ENCODE measurements at places on chromosomes 6 and 20. TPM values are rescaled to one million over a fixed set of nuclear protein-coding genes. Genes with fewer than 3 reads are reported as not detected.

DNA sequence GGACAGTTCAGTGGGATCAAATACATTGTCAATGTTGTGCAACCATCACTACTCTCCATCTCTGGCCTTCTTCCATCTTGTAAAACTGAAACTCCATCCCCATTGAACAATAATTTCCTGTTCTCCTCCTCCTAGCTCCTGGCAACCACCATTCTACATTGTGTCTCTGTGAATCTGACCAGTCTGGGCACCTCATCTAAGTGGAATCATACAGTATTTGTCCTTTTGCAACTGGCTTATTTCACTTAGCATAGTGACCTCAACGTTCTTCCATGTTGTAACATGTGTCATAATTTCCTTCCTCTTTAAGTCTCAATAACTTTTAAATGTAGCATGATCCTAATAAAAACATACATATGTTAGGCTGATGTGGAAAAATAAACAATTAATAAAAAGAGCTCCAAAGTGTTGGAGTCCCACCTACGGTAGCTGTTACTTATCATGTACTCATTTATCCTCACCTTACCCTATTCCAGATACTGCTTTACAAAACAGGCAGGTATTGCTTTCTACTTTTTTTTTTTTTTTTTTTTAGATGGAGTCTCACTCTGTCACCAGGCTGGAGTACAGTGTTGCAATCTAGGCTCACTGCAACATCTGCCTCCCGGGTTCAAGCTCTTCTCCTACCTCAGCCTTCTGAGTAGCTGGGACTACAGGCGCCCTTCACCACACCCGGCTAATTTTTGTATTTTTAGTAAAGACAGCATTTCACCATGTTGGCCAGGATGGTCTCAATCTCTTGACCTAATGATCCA lies 91.9 kb downstream of the TNFAIP3 start:
- no peak for DNase-seq

DNA sequence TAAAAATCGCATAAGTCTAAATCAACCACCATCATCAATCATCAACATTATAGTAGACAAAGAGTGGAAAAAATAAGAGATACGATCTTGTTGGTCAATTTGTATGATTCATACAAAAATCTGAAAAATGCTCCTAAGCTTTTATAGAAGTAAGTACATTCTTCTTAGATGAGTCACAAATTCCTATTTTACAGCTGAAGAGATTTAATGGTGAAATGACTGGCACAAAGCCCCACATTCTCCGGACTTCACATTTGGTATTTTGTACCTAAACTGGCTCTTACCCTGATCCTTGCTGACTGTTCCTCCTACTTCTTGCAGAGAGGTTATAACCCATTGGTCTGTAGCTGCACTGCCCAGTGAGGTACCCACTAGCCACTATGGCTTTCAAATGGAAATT lies 29.9 kb upstream of the PREP start:
- peak; percentile 70 for DNase-seq

GRCh38 chr6:44335631-44336030 lies 6.8 kb upstream of the SPATS1 start:
- DNase-seq = no peak

- no peak for DNase-seq
Measured at GRCh38 chr6:152087096-152087495, 279.6 kb downstream of the ESR1 start.

DNA sequence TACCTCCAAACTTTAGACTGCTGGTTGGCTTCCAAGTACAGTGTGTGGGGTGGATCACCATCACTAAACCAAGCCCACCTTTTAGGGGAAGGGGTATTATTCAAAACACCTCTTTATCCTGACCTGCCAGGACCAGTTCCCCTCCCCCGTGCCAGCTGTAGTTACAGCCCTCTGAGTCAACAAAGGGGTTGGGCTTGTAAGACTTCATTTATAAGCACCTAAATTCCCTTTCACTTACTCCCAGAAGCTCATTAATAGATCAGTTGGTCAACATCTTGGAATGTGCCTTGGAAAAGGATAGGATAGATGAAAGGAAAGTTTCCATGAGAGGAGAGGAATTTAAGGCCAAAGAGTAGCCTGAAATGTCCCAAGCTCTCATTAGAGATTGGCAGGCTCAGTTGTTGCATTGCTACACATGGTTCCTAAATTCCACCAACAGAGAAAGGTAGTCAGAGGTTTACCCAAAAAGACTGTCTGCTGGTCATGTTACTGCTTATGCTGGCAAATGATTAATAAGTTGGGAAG lies 59.2 kb downstream of the TNFAIP3 start:
- no peak for DNase-seq

DNA sequence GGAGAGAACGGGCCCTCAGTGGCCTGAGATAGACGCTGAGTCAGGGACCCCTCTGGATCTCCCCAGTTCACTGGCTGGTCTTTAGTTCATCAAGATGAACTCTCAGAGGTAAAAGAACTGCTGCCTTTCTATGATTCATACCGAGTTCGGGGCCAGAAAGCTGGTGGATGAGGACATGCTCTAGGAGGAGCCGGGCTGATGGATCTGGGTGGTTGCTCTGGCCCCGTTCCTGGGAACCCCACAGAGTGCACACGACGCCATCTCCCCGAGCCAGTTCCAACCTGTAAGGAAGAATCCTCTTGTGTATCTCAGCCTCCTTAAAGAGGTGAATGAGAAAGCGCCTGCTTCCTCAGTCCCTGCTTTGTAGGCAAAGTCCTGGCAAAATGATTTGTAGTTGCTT lies 142.6 kb upstream of the PDE10A start:
- no peak for DNase-seq

GRCh38 chr20:46935394-46936017 lies 40.9 kb downstream of the EYA2 start:
- no peak for DNase-seq

DNA sequence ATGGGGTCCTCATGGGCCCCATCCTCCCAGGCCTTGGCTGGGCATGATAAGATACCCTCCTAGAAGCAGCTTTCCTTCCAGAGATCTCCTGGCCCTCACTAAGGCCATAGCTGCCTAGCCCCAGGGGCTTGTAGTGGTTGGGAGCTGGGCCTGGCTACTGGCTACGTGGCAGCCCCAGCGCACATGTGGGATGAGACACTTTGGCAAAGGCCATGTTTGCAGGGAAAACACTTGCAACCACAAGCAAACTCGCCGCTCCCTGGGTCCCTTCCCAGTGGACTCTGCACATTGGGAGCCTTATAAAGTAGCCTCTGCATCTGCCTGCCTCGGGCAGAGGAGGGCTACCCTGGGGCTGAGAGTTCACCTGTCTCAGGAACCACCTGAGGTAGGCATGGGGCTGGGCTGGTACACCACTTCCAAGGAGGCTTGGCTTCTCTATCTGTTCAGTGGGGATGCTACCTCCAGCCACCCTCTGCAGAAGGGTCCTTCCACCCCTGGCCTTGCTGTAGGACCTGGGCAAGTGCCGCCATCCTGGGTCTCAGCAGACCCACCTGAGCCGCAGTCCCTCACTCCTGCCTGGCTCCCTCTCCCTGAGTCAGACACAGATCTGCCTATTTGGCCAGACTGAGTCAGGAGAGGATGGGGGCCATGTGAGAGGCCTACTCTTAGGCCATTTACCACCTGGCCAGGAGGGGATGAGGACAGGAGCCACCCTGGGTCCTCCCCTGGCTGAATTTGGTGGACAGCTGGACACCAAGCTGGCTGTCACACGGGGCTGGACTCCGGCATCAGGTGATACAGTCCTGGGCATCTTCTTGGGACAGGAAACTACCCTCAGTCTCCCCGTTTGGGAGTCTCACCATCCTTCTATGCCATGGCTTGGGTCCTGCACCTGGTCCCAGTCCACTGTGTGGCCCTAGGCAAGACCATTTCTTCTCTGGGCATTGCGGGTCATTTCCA lies at the start of gene BPIFB2:
BPIFB2 (plus strand) TSS at position 329 of the 960 bp plus-strand sequence. CDS start 871 bp downstream, outside the sequence.
- no peak for DNase-seq

DNA sequence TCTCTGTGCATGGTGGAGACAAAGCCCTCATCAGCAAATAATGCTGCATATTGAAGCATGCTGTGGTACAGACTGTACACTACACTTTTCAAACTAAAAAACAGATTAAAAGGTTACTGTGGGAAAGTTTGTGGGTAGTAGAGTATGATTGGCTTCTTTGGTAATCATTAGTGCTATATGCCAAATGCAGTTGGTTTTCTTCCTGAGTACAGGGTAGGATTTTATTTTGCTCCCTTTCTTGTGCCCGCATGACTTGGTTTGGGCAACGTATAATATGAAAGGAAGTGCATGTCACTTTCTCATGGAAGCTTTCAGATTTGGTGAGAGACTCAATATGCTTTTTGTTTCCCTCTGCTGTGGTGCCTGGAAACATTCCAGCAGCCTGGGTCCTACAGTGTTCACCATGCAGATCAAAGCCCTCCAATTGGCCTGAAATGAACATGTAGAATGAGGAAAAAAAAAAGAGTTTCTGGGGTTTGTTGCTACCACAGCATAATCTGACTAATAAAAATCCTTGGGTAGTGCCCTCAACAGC lies 270.7 kb upstream of the ADGRB3 start:
- no peak for DNase-seq

DNA sequence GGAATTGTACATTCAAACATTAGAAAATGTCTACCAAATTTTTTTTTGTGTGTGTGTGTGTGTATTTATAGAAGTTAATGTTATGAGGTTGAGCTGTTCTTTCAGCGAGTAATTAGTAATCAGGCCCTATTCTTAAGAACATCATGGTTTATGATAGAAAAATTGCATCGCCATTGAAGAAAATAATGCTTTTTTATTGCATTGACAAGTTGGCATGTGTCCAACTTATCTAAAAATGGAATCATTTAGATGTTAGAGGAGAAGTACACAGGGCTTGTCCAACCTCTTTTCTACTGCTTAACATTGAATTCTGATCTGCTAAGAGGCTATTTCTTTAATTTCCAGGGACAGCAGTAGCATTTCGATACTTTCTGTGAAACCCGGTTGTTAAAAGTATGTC lies 61.6 kb upstream of the ADGRG6 start:
- no peak for DNase-seq

SLC12A5 gene
- total RNA-seq = 0.07 TPM

TRDN gene
- total RNA-seq = not detected

SLC25A27 gene
- 0.66 TPM for total RNA-seq

CST2 gene
- total RNA-seq = not detected

LGSN gene
- total RNA-seq = not detected

All from pulmonary artery endothelial cell (primary cell).